ENCODE measurements at places on chromosomes 12 and 14.

- DNase-seq, result no peak
Observed at GRCh38 chr14:51996148-51996746, 6.9 kb downstream of the RTRAF start.

GRCh38 chr12:7061596-7061995, 1.1 kb downstream of the C1S start:
- no peak for DNase-seq

DNA sequence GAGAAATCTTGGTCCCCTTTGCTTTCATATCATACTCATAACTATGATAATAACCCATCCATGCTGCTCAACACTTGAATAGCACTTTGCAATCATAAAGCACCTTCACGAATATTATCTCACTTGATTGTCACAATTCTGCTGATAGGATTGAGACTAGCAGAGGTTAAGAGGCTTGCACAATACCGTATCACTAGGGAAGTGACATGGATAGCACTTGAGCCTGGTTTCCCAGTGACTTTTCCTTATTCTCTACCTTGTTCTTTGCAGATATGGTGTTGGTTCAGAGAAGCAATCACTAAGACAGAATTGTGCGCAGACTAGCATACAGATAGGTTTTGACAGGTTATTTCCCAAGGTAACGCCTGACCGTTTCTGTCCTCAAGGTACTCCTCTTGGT, 186.6 kb upstream of the GZMB start:
- no peak for DNase-seq

- DNase-seq, result no peak
Observed at GRCh38 chr12:109714913-109715244, 1.3 kb downstream of the FAM222A start.

GRCh38 chr12:89083491-89083890, 268.8 kb downstream of the DUSP6 start:
- no peak for DNase-seq

- DNase-seq, result no peak
Observed at GRCh38 chr12:112236786-112237185, 111.4 kb downstream of the TRAFD1 start.

GRCh38 chr12:99911967-99912366, 72.8 kb downstream of the ANKS1B start:
- DNase-seq, result no peak

Data from HTR-8/SVneo (cell line).